ENCODE measurements at places on chromosomes 3 and 15.

DNA sequence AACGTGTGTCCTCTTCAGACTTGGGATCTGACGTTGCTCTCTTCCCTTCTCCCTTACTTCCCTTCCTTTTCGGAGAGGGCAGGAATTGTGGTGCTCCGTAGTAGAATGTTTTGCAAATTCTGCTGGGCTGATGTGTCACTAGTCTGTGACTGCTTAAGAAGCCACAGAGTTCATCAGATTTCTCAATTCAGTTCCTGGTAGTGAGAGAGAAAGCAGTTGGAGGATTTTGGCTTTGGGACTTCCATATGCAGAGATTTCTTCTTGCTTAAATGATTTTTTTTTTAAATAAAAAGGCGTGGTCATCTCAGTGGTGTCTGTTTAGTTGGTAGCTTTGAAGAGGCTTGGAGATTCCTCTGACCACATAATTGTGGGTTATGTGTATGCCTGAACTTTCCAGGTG is 10.1 kb downstream of the CEMIP start:
- no peak for DNase-seq

- no peak for DNase-seq
Observed at GRCh38 chr15:35329521-35329961, 216.4 kb downstream of the DPH6 start.

GRCh38 chr3:112633757-112634156 is 7.2 kb downstream of the CCDC80 start:
- no peak for DNase-seq

DNA sequence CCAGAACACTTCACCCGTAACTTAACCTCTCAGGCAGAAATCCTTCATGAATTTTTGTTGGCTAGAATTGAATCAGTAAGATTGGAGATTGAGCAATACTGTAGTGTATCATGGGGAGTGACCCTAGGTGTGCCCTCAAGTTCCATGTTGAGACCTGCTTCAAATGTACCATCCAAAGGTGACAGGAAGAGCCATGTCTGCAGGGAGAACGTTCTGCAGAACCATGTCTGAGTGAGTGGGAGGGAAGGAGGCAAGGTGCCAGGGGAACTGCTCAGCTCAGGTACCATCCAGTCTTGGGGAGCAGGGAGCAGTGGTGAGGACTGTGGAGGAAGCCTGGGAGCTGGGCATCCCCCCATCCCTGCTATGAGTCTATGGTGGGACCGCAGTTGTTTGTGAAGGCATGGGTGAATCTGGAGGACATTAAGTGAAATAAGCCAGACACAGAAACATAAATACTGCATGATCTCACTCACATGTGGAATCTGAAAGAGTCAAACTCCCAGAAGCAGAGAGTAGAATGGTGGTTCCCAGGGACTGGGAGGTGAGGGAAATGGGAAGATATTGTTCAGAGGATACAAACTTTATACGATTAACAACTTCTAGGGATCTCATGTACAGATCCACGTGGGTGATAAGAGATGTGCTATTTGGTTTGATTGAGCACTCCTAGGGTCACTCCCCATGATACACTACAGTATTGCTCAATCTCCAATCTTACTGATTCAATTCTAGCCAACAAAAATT is 23.3 kb downstream of the CFAP161 start:
- no peak for DNase-seq

GRCh38 chr15:31372635-31373091 is 46.0 kb downstream of the KLF13 start:
- DNase-seq = peak; percentile 61

- no peak for DNase-seq
Observed at GRCh38 chr3:138114431-138114918, 933 bp downstream of the DZIP1L start.

DNA sequence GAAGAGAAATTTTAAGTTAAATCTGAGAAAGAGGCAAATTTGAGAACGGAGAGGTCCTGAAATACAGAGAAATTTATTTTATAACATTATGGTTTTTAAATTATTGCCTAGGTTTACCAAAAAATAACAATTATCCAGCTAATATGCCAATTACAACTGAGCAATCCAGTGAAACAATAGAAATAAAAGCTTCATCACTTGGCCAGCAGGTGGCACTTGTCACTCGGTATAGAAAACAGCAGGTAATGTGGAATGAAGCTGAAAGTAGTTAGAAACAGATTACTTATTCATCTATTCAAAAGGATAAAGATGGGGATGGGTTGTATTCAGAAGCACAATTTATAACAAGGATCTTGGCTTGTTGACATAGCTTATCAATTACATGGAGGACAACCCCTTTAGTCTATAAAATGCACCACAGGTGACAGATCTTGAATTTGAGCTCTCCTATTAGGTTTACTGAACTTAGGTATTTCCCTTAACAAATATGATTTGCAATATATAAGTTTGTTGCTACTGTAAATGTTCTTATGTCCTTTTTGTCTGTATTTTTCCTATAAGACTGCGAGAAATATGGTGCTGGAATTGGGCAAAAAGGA is 70.1 kb upstream of the GUCA1C start:
- DNase-seq = peak; percentile 13

GRCh38 chr15:29968099-29968894 is 114.5 kb upstream of the GOLGA8J start:
- DNase-seq = no peak

GRCh38 chr3:111539351-111540331 is 2.4 kb upstream of the CD96 start:
- DNase-seq = no peak

- no peak for DNase-seq
Observed at GRCh38 chr3:11434563-11435096, 162.4 kb downstream of the ATG7 start.

- DNase-seq = no peak
Observed at GRCh38 chr3:156608601-156609514, 53.9 kb upstream of the SSR3 start.

GRCh38 chr3:61956236-61956635 is 394.9 kb downstream of the PTPRG start:
- peak; percentile 65 for DNase-seq

GRCh38 chr3:134312873-134313846 is 61.1 kb downstream of the AMOTL2 start:
- no peak for DNase-seq

DNA sequence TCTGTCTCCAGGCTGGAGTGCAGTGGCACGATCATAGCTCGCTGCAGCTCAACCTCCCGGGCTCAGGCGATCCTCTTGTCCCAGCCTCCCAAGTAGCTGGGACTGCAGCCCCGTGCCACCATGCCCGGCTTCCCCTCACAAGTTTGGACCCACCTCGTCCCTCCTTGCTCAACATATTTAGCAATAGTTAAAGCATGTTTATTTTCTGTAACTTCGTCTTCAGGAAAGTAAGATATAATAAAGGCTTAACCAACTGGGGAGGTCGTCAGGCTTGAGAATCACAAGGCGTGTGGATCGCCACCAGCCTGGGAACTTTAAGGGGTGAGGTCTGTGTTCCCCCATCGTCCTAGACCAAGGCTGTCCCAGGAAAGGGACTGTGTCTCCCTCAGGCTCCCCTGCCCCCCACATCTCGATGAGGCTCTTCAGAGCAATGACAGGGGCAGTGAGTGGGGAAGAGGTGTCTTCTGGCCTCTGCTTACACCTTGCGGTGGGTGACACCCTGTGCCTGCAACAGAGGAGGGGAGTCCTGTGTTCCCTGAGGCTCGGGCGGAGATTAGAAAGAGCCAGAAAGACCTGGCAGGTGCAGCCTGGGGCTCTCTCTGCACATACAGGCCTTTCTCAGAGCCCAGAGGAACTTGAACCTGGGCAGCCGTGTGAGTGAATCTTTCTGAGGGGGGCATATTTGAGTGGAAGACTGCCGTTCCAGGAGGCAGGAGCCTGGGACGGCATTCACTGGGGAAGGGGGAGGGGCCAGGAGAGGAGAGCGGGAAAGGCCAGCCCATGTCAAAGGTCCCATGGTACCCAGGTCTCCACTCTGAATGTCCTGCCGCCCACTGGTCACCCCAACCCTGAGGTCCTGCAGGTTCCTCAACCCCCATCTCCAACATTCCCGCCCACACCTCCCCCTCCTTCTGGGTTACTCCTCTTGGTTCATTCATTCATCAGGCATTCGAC is 152.3 kb downstream of the SMAD6 start:
- no peak for DNase-seq

GRCh38 chr15:68725736-68726135 is 95.0 kb downstream of the ANP32A start:
- DNase-seq = peak; percentile 12

- no peak for DNase-seq
Observed at GRCh38 chr15:63944681-63944955, 101.7 kb downstream of the DAPK2 start.

- no peak for DNase-seq
Observed at GRCh38 chr3:175179055-175179454, 319.9 kb downstream of the NAALADL2 start.

- DNase-seq = no peak
Observed at GRCh38 chr3:140871022-140871421, 70.6 kb upstream of the SLC25A36 start.

GRCh38 chr3:189941679-189942078 is 179.0 kb downstream of the P3H2 start:
- no peak for DNase-seq

- no peak for DNase-seq
Observed at GRCh38 chr15:31660816-31661215, 334.2 kb downstream of the KLF13 start.

- no peak for DNase-seq
Observed at GRCh38 chr15:77966540-77967234, 110.8 kb downstream of the TBC1D2B start.

DNA sequence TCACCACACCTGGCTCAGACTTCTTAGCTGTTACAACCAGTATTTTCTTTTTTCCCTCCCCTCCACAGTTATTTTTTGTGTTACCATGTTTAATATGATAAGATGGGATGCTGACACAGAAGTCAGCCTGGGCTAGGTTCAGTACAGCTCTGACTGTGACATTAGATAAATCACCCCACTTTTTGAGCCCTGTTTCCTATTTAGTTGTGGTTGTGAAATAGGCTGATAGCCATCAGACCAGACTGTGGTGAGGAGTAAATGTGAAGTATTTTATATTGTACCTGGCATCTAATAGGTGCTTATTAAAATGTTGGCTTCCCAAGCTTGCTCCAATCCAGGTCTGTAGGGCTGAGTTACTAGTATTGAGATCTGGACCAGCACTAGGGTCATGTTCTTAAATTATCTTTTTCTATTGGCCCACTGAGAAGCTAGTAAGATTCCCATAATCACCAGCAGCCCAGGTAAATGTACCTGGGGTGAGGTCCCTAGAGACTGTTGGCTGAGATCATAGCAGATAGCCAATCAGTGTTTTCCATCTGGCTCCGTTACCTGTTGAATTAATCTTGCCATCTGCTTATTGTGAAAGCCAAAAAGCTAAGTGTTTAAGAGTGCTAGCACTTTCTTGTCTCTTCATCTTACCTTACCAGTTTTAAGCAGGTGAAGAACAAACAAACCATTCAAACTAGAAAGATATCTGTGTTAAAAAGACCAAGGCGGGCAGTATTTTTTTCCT is 61.0 kb downstream of the CCK start:
- no peak for DNase-seq

GRCh38 chr3:187705164-187705563 is 2.8 kb upstream of the RTP2 start:
- no peak for DNase-seq

GRCh38 chr3:15934389-15935195 is 136.8 kb upstream of the ANKRD28 start:
- no peak for DNase-seq

GRCh38 chr3:50563867-50564266 is 3.7 kb downstream of the C3orf18 start:
- no peak for DNase-seq

- no peak for DNase-seq
Observed at GRCh38 chr15:46177219-46177618, 542.4 kb downstream of the SQOR start.

GRCh38 chr15:89317186-89317720 is 17.4 kb downstream of the POLG start:
- no peak for DNase-seq

DNA sequence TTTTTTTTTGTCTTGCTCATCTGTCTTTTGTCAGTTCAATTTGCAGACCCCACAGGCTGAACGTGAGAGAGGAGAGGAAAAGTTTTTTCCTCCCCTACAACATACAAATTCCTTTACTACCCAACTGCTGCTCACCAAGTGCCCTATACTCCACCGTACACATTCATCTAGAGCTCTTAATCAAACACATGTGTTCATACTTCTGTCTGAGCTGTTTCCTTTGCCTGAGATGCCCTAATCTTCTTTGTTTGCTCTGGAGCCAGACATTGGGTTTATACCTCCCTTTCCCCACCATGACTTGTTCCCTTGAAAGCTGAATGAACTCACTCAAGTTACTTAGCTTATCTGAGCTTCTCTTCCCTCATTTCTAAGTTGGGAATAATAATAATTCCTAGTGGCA is 122.7 kb upstream of the RASGRP1 start:
- no peak for DNase-seq

- DNase-seq = no peak
Observed at GRCh38 chr3:124786511-124787241, 56.4 kb downstream of the UMPS start.

GRCh38 chr3:172198428-172198827 is 159.1 kb downstream of the FNDC3B start:
- DNase-seq = no peak

- no peak for DNase-seq
Observed at GRCh38 chr15:81540909-81541308, 166.9 kb upstream of the TMC3 start.

DNA sequence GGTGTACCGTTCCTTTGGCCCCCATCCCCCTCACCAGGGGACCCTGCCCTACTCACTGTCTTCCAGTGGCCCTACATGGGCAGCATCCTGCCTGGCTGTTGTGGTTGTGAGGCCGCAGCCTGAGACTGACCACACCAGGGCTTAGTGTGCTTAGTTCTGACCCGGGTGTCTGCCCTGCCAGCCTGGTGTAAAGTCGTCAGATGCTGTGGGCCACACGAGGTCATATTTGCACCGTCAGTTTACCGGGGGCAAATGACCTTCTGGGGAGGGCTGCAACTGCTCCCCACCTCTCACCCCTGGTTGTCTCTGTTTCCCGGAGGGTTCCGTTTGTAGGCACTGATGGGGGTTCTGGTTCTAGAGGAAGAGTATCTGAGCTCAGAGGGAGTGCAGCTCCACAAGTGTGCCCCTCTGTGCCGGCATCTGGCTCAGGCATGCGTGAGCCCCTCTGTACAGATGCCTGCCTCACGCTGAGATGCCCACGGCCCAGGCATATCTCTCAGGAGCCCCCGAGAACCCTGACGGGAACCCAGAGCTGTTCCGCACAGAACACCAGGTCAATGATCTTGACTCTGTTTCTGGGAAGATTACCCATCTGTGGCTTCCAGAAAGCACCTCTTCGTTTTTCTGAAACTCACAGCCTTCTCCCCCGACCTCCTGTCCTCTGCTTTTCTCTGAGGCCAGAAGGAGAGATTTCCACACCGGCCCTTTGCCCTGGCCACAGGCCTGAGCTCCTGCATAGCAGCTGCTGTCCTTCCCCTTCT is 19.2 kb downstream of the KLF13 start:
- DNase-seq = no peak

GRCh38 chr3:50675179-50676030 is 678 bp downstream of the DOCK3 start:
- no peak for DNase-seq

- no peak for DNase-seq
Observed at GRCh38 chr3:36959821-36960220, 15.0 kb upstream of the TRANK1 start.
